Omental fat pad (tissue), 4 donors: ENCODE measurements at places on chromosomes 1 and 21.

GRCh38 chr1:221945669-221946068, 203.8 kb upstream of the DUSP10 start:
- DNase-seq, result no peak

DNA sequence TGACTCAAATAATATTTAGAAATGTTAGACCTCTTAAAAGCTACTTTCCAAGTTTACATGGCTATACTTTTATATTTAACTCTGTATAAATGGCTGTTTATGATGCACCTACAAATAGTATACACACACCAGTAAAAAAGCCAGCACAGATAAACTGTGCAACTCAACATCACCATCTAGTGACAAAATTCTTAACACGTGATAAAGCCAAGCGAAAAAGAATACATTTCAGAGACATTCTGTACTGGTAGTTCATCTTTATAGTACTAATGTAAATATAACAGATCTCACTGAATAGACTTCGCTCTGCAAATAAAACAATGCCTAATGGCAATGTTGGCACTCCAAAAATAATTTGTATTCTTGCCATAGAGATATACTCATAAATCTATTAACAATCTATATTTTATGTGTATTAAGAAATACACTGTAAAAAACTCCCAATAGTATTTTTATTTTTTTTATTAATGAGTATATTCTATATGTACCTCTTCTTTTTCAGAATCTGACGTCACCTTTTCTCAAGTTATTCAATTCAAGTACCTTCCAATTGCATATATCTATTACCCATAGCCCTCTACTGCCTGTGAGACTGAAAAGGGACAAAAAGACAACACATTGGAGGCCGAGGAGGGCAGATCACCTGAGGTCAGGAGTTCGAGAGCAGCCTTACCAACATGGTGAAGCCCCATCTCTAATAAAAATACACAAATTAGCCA, 100.2 kb downstream of the DPYD start:
- DNase-seq, result no peak

GRCh38 chr1:204093421-204093717, 20.5 kb downstream of the SOX13 start:
- no peak for DNase-seq

- DNase-seq, result peak; percentile 52
Measured at GRCh38 chr1:12173631-12174121, 6.9 kb downstream of the TNFRSF1B start.

DNA sequence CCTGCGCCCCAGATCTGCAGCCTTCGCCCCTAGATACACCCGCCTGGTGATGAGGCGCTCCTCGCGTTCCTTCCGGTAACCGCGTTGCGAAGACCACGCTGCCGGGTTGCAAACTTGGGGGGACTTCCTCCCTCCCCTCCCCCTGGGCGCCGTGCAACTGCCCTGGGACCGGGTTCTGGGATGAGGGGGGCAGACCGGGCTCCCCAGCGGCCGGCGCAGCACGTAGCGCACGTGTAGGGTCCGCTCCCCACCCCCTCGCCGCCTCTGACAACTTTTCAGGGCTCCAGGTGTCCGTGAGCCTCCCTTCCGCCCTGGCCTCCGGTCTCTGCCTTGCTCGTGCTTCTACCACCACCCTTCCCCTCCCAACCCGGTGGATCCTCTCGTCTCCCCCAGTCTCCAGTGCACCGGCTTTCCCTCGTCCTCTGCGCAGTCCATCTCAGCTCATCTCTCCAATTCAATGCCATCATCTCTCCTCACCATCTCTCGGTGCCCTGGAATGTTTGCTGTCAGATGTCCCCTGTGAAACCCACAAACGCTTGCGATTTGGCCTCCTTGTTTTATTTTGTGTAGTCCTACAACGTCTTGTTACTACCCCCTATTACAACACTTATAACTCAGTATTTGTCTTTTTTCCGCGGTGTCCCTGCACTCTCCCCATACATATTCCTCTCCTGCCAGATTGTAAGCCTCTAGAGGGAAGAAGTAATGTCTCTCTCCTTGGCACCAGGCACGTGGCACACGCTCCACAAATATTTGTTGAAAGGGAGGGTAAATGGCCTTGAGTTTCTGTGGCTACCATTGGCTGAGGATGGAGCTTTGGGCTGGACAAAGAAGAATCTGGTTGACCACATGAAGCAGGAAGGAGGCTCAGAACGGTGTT, 782 bp downstream of the PCAT6 start:
- DNase-seq, result no peak

- DNase-seq, result no peak
Measured at GRCh38 chr1:93607814-93608186, 73.8 kb downstream of the BCAR3 start.

DNA sequence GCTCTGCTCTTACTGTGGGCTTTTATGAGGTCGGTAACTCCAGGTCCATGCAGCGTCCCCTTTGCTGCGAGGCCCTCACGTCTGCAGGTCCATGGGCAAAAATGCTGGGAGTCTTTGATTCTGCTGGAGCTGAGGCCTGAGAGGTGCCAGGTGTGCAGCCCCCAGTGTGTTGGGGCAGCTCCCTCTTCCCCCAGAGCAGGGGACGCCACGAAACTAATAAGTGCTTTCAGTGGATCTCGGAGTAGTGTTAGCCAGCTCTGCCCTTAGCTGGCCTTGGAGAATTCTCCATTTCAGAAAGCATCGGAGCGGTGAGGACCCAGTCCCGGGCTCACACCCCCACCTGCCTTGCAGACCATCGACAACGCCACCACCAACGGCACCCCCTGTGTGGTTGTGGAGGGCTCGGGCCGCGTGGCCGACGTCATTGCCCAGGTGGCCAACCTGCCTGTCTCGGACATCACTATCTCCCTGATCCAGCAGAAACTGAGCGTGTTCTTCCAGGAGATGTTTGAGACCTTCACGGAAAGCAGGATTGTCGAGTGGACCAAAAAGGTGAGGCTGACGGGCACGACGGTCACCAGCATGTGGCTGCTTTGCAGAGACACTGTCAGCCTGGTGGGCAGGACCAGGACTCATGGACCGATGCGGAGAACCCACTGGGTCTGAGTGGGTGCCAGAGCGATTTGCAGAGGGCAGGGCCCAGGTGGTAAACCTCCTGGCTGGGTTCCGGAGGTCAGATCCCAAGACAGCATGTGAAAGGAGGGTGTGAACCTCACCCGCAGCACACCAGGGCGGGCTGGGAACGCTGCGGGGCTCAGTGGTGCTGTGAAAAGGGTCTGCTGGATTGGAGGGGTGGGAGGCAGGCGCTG, 25.5 kb downstream of the TRPM2 start:
- no peak for DNase-seq

DNA sequence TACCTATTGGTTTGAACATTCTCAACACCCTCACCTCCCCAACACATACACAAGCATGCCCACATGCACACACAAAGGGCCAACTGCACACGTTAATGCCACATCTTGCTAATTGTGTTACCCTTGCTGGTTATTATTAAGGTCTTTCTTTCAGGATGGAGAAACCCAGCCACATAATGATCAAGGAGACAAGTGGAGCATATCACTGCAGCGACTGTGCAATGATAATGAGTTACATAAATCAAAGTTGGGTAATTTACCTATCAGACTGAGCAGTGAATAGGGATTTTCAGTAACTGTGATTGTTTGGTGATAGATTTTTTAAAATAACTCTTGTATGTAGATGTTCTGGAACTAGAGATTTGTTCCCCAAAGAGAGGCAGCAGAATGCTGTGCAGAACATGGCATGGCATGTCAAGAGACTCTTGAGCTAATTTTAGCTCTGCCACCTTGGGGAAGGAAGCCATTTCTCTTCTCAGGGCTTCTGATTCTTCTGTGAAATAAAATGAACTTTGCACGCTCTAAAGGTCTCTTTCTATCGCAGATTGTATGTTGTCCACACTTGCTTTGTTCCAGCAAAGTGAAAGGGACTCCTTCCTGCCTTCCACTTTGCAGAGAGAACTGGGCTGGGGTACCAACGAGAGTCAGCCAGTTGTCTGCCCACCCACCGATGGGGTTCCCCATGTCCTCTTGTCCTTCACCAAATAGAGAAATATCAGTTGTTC, 126.0 kb upstream of the CAMK1G start:
- no peak for DNase-seq

GRCh38 chr21:26169061-26169610, 1.4 kb downstream of the APP start:
- DNase-seq, result no peak

- no peak for DNase-seq
Measured at GRCh38 chr1:225526878-225527277, 99.0 kb upstream of the LBR start.

DNA sequence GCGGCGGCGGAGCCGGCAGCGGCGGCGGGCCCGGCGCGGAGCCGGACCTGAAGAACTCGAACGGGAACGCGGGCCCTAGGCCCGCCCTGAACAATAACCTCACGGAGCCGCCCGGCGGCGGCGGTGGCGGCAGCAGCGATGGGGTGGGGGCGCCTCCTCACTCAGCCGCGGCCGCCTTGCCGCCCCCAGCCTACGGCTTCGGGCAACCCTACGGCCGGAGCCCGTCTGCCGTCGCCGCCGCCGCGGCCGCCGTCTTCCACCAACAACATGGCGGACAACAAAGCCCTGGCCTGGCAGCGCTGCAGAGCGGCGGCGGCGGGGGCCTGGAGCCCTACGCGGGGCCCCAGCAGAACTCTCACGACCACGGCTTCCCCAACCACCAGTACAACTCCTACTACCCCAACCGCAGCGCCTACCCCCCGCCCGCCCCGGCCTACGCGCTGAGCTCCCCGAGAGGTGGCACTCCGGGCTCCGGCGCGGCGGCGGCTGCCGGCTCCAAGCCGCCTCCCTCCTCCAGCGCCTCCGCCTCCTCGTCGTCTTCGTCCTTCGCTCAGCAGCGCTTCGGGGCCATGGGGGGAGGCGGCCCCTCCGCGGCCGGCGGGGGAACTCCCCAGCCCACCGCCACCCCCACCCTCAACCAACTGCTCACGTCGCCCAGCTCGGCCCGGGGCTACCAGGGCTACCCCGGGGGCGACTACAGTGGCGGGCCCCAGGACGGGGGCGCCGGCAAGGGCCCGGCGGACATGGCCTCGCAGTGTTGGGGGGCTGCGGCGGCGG, 1.0 kb downstream of the ARID1A start:
- no peak for DNase-seq

GRCh38 chr21:43370091-43370658, 56.8 kb downstream of the SIK1 start:
- no peak for DNase-seq

GRCh38 chr1:28272215-28272852, 13.0 kb downstream of the SESN2 start:
- DNase-seq, result no peak

DNA sequence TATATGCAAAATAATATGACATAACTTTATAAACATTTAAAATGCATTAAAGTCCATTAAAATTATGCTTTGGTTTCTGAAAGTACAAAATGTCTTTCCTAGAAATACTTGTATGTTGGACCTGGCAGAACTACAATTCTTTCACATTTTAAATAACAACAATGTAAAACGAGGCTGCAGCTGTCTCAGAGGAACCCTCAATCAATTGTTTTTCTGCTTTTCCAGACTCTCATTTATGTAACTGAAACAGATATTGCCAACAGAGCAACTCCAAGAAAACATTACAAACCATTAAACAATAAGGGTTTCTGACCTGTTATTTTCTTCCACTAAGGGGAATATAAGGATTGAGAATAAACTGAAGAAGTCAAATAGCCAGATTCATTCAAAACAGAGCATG, 1193.4 kb downstream of the NCAM2 start:
- no peak for DNase-seq

DNA sequence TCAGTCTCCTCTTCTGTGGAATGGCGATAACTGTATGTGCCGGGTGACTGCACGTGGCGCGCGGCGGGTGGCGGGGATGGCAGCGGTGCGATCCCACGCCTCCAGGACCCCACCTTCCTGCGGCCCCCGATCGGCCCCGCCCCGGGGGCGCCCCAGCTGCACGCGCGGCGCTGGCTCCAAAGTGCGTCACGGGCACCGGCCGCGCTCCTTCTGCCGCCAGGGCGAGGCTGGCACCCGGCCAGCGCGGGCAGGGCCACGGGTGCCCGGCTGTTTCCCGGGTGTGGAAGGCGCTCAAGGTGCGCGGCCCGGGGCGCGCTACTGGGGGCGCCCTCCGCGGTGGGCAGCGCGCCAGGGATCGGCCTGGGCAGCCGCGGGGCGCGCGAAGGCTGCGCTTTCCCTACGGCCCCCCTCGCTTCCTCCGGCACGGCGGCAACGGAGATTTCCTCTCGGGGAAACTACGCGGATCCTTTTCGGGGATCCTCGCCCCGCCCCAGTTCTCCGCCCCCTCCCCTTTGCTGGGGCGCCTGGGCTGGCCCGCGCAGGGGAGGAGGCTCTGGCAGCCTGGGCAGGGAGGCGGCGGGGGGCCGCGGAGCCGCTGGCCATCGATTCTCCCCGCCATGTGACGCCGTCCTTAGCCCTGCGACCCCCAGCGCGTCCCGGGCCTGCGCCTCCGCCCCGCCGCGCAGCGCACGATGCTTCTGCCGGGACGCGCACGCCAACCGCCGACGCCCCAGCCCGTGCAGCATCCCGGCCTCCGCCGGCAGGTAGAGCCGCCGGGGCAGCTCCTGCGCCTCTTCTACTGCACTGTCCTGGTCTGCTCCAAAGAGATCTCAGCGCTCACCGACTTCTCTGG, at the start of gene EVA1C:
EVA1C (plus strand) TSS at position 545 of the 853 bp plus-strand sequence; CDS start at position 693, 148 bp downstream.
- DNase-seq, result no peak

DNA sequence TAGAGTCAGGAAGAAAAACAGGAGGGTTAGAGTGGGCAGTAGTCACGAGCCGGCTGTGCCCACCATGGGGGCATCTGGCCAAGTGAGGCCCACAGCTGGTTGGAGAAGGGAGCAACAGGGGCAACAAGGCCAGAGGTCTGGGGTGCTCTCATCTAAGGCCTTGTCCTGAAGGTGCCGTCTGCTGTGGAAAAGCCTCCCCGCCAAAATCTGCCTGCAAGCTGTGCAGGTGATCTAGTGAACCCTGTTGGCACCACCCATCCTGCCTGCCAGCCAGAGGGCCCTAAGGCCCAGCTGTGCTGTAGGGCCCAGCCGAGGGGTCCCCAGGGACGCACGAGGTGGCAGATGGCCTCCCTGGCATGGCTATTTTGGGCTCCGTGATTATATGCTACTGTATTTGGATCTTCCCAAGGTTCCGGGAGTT, 51.3 kb downstream of the LGR6 start:
- DNase-seq, result no peak

GRCh38 chr1:156104065-156104810, 10.3 kb upstream of the LMNA start:
- peak; percentile 85 for DNase-seq

- DNase-seq, result no peak
Measured at GRCh38 chr1:162329826-162330225, 46.8 kb downstream of the SPATA46 start.

DNA sequence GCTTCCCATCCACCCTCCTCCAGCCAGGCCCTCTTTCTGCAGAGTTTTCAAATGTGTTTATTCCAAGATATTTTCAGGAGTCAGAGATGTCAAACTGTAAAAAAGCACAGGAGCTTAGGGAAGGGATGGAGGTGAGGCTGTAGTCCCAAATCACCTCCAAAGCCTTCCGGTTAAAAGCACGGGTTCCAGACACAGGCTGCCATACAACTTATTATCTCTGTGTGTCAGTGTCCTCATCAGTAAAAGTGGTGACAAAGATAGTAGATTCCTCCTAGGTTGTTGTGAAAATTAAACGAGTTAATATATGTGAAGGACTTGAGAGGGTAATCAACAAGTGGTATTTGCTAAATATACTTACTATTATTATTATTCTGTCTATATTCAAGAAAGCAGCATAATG, 15.1 kb downstream of the S100A7A start:
- no peak for DNase-seq
